AG04450 (cell line): ENCODE measurements at places on chromosomes 4 and X.
A peak's percentile ranks its signal among the peaks of the same experiment; 100 is the strongest.

GRCh38 chr4:159297091-159297490 is 194.2 kb downstream of the RAPGEF2 start:
- no peak for DNase-seq

- DNase-seq = peak; percentile 80
Observed at GRCh38 chr4:123587983-123588494, 191.4 kb downstream of the SPRY1 start.

GRCh38 chrX:3326681-3327080 is 19.8 kb downstream of the MXRA5 start:
- DNase-seq = peak; percentile 26

DNA sequence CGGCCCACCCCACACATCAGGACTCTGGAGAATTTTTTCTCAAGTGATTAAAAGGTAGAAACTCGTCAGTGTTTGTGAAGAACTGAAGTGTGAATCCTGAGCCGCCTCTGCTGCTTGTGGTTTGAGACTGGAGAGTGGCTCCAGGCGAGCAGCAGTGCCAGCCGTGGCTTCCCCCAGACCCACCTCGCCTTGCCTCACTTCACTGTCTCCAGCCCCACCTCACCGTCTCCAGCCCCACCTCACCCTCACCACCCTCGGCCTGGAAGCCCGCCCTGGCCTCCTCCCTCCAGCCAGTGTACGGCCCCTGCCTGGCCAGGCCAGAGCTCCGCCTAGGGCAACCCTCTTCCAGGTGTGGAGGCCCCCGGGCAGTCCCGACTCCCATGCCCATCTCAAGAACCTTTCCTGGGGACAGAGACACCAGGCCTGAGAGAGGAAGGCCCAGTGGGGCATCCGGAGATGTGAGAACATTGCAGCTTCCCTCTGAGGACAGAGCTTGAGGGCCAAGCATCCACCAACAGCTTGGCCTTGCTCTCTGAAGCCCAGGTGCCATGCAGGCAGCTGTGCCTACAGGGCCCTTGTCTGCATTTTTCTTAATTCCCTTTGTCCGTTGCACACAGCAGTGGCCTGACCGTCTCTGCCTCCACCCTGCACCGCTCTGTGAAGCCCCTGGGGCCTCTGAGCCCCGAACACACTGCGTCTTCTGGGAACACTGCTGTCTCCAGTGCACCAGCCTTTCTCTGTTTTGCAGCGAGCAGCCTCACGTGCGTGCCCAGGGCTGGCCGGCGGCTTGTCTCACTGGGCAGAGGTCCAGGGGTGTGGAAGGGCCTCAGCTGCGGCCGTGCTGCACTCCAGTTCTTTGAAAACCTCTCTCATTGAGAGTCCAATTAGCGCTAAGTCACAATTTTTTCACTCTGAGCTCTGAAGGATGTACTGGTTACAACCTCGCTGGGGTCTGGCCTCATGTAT is 13.8 kb downstream of the SH3BP2 start:
- no peak for DNase-seq

DNA sequence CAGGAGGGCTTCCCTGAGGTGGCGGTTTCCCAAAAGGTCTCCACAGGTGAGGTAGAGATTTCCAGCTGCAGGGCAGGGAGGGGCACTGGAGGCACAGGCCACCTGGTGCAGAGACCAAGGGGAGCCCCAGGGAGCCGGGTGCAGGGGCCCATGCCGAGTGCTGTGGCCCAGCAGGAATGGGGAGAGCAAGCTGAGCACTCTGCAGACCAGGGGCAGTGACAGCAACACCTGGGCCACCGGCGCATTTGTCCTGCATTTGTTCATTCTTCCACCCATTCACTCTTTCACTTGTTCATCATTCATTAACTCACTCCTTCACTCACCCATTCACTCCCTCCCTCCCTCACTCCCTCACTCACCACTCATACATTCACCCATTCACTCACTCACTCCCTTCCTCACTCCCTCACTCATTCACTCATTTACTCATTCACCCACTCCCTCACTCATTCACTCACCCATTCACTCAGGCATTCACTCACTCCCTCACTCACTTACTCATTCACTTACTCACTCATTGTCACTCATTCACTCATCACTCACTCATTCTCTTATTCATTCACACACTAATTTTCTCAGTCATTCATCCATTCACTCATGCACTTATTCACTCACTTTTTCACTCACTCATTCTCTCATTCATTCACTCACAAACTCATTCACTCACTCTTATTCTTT is 16.3 kb downstream of the CPZ start:
- no peak for DNase-seq

GRCh38 chrX:148498067-148498466 is 2.4 kb upstream of the AFF2 start:
- no peak for DNase-seq

DNA sequence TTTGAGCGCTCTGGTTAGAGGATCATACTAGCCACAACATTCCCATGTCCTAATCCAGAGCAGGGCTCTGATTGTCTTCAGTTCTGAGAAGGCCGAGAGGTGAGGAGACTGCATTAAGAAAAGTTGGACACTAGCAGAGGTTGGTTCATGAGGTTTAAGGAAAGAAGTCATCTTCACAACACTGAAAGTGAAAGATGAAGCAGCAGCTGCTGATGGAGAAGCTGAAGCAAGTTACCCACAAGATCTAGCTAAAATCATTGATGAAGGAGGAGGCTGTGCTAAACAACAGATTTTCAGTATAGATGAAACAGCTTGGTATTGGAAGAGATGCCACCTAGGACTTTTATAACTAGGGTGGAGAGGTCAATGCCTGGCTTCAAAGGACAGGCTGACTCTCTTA is 36.8 kb downstream of the RAP1GDS1 start:
- no peak for DNase-seq

- DNase-seq = no peak
Observed at GRCh38 chrX:132023896-132024386, 839 bp downstream of the STK26 start.

DNA sequence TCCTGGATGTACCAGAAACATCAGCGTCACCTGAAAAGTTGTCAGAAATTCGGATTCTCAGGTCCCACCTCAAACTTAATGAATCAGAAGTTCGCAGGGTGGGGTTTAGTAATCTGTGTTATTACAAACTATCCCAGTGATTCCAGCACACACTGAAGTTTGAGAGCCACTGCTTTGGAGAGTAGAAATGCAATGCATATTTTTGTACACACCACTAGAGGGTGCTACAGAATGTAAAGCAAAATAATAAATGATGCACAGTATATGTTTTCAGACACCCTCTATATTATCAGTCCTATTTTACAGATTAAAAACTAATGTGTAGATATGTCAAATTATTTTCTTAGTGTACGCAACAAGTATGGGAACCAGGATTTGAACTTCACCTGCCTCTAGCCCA is 2.4 kb upstream of the MORF4L2 start:
- no peak for DNase-seq

DNA sequence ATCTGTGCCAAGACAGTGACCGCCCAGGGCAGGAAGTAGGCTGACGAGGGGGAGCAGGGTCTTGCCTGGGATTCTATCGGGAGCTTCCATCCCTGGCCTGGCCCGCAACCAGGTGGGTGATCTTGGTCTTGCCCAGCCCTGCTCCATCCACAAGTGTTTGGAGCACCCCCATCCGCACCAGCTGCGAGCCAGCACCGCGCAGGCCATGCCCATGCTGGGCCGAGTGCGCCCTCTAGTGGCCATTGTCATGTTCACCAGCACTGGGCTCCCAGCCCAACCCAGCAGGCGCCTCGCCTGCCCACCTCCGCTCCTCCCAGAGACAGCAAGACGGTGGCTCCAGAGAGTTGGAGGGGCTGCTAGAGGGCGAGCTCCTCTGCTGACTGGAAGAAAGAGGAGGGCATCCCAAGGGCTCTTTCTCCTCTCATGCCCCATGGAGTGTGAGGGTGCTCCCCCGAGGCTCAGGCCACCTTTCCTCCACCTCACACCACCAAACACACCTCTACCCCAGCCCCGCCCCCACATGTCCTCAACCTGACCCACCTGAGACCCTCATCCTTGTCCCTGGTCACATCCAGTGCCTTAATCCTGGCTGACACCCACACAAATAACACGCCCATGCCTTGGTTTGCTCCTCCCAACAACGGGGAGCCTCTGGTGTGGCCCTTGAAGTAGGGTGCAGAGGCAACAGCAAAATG is 9.8 kb upstream of the ATP2B3 start:
- DNase-seq = peak; percentile 30

- no peak for DNase-seq
Observed at GRCh38 chr4:27442146-27442545, 581.5 kb downstream of the STIM2 start.

DNA sequence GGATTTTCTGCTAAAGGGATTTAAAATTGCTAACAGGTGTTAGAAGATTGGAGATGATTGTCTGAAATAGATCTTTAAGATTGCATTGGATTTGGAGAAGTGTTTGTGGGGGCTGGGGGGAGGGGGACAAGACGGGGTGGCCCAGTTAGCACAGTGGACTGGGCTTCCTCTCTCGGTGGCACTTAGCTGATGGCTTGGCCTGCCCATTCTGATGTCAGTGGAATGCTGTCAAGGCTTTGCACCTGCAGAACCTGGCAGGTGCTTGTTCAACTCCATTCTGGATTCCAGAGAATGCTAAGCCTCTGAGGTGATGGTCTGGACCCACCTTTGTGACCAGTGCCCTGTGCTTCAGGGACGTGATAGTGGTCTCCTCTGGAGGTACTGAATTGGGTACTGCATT is 43.7 kb downstream of the ADD1 start:
- DNase-seq = no peak

DNA sequence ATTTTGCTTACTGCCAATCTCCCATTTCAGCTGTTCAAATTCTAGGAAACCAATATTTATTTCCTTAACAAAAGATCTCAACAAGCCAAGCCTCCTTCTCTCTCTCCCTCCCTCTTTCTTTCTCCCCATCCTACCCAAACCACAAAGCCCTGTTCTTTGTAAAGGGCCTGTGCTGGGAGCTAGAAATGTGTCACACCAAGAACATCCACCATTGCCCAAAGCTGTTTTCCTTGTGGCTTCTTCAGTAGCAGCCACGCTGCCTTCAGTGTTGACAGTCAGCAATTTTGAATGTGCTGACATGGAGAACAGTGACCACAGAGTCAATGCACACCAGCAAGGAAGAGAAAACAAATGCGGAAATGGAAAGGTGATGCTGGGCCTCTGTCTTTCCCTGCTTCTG is 203.0 kb downstream of the MAML3 start:
- no peak for DNase-seq

GRCh38 chrX:68433155-68433980 is at the start of gene OPHN1:
OPHN1 (minus strand) TSS chrX:68433495; CDS start chrX:68433020, 475 bp downstream.
- DNase-seq = no peak

DNA sequence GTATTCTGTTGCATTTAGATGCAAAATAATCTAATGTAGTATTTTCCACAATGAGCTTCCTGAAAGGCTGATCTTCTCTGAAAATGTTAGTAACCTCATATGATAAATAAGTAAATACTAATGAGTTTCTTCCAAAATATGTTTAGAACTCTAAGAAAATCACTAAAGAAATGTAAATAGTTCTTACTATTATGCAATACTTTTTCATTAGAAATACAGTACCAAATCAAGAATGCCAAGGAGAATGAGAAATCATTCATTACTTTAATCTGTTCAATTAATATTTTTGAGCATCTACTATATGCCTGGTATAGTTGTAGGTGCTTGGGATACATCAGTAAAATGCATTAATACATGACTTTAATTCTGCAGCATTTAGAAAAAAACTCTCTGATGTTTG is 130.6 kb downstream of the IL1RAPL1 start:
- no peak for DNase-seq

DNA sequence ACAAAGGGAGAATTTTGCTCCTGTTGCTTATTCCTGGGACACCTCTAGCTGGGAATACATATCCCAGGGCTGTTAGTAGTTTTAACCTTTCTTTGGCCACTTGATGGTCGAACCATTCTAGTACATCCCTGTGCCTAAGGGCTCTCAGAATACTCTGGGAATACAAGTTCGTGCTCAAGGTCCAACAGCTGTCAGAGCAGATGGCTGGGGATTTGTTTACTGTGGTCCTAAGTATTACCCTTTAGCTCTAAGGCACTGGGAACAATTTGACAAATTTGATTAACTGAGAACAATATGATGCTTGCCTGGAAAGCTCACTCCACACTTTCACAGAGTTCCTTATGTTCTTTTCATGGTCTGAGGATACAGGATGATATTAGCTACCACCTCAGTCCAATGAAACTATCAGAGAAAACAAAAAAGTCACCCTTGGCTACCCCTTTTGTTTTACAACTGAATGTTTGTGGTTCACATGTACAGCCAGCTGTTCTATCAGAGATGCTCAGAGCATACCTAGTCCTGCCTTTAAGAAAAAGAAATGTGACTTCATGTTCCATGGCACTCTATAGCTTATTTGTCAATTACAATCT is 47.4 kb upstream of the PHOX2B start:
- no peak for DNase-seq

DNA sequence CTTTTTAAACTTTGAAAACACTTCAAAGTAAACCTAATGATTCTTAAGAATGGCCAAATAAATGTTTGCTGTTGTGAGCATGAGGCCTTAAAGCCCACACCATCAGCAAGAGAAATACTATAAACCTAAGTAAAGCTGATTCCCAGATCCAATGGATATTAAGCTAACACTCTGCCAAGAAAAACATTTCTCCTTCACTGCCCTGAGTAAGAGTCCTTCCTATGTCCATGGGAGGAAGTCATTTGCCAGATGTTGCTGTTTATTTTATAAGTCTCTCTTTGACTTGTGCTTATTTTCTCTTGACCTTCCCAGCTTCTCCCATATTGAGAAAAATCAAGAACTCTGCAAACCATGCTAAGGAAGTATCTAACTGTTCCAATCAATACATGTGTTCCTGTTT is 154.3 kb upstream of the EDNRA start:
- DNase-seq = no peak

- DNase-seq = peak; percentile 42
Observed at GRCh38 chr4:5812506-5813229, 80.2 kb downstream of the CRMP1 start.

DNA sequence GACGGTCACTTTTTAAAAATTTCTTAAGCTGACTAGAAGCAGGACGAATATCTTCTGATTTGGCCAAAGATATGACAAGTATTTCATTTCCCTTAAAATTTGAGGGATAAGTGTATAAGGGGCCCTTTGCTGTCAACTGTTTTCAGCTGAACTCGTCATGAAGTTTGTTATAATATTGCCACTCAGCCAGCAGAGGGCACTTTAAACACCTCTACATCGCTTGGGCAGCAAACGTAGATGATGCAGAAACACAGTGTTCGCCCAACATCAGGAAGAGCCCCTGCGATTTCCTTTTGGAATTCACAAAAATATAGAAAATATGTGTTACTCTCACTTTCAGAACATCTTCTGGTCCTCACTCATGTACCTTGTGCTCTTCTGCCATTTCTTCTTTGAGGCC is 435.7 kb upstream of the FMR1 start:
- no peak for DNase-seq

- peak; percentile 30 for DNase-seq
Observed at GRCh38 chr4:8171984-8172924, 13.6 kb upstream of the ABLIM2 start.
